ENCODE measurements at places on chromosomes 1 and 21.

GRCh38 chr1:148158341-148159003 is 6.4 kb upstream of the NBPF11 start:
- DNase-seq, result no peak

- no peak for DNase-seq
Observed at GRCh38 chr1:64839261-64839660, 94.4 kb downstream of the RAVER2 start.

DNA sequence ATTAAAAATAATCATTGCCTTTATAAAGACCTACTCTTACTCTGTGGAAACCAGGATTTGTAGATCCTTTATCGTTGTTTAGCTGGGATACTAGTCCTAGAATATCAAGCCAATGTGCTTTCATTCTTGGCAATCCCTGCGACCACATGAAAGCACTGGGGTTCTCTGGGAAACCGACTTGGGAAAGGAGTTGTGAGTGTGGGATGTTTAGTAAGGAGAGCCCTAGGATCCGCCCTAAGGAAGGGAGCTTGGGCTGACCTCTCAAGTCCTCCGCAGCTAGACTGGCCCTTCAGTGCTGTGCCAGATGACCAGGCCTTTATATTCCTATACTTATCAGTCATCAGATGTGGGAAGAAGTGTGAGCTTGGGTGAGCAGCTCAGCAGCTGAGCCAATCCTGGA is 5.2 kb upstream of the KRTAP19-8 start:
- no peak for DNase-seq

DNA sequence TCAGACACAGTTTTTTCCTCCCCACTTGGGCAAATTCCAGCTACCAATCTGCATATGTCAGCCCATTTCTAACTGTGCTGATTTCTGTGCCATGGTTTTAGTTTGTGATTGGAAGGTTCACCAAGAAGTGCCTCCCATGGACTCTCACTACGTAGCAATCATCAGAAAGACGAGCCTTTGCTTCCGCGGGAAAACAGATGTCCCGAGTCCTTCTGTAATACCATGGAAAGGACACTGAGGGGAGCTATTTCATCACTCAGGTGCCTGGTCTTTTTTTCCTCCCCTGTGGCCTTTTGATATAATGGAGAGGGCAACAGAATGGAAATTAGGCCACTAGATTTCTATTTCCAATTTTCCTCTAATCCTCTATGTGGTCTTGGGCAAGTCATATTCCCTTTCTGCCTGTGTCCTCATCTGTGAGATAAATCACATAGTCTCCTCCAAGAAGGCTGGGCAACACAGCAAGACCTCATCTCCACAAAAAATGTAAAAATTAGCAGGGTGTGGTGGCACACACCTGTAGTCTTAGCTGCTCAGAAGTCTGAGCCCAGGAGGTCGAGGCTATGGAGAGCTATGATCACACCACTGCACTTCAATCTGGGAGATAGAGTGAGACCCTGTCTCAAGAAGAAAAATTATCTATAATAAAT is 24.8 kb downstream of the LEMD1 start:
- DNase-seq, result no peak

DNA sequence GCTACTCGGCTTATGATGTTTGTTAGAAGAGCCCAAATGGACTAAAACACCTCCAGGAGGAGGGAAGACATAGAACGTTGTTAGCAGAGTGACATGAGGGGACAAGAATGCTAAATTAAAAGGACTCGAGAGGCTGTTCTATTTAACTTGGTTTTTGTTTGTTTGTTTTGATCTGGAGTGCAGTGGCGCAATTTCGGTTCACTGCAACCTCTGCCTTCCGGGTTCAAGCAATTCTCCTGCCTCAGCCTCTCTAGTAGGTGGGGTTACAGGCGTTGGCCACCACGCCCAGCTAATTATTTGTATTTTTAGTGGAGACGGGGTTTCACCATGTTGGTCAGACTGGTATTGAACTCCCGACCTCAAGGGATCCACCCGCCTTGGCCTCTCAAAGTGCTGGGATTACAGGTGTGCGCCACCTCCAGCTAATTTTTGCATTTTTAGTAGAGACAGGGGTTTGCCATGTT is 5.1 kb upstream of the HNRNPU start:
- no peak for DNase-seq

- no peak for DNase-seq
Observed at GRCh38 chr21:41620982-41621381, 113.0 kb upstream of the TMPRSS2 start.

GRCh38 chr1:34929497-34929852 is at the start of gene DLGAP3:
Gene DLGAP3, minus strand, starts transcription at chr1:34929650. Its CDS starts 24,267 bp downstream, at chr1:34905383.
- DNase-seq, result no peak

- no peak for DNase-seq
Observed at GRCh38 chr1:190084552-190084951, 393.1 kb downstream of the BRINP3 start.

DNA sequence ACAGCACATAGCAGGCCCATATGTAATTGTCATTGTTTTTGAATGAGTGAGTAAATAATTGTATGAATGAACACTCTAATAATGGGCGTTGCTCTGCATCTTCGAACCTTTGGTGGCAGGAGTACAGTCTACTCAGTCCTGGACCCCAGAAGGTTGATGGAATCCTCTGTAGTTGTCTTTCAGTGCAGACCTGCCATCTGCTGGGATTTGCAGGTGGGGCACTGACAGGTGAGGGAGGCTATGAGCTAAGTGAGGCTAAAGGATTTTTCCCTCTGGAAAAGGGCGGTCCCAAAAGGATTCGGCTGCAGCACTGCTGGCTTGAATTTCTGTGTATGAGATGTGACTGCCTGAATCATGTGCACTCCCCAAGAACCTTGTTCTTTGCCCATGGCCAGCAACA is 53.4 kb downstream of the PLXNA2 start:
- DNase-seq, result no peak

- no peak for DNase-seq
Observed at GRCh38 chr21:34266351-34266750, 97.5 kb upstream of the KCNE2 start.

- DNase-seq, result no peak
Observed at GRCh38 chr1:47021070-47021469, 2.4 kb upstream of the CYP4X1 start.

GRCh38 chr1:19450811-19451515 is 34.4 kb downstream of the CAPZB start:
- no peak for DNase-seq

DNA sequence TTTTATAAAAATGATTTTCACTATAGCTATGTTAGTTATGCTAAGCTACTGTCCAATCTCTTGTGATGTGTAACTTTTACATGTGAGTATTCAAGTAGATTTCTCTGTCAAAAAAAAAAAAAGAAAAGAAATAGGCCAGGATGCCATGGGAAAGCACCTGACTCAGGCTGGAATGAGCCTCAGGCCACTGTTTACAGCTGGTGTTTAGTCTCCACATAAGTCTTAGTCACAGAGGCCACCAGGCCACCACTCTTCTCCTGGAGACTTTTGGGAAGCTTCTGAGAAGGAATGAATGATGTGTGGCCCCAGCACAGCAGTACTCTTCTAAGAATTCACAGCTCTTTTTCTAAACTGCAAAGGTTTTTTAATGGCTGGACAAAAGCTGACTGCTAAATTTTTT is 48.9 kb downstream of the CHML start:
- no peak for DNase-seq

- no peak for DNase-seq
Observed at GRCh38 chr21:17925899-17926298, 106.7 kb upstream of the C21orf91 start.

- DNase-seq, result no peak
Observed at GRCh38 chr21:41326414-41327080, 9.9 kb downstream of the FAM3B start.

GRCh38 chr1:21651214-21652042 is 17.7 kb downstream of the RAP1GAP start:
- no peak for DNase-seq

GRCh38 chr1:64235181-64235580 is 31.8 kb downstream of the UBE2U start:
- no peak for DNase-seq

DNA sequence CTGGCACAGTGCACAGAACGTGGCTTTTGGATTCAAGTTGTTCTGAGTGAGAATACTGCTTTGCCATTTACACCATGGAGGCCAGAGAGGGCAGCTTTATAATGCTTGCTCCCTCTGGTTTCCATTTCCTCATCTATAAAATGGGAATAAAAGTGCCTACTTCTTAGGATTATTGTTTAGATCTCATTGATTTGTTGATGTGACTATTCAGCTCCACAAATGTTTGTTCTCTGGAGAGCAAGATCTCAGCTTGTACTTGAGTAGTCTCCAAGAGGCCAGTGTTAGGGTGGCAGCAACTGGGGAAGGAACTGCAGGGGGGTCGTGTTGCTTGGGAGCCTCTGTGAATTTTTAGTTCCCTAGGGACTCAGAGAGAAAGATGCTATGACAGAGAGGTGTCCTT is 55.2 kb downstream of the YARS1 start:
- DNase-seq, result no peak

GRCh38 chr1:160830321-160831153 is 32.1 kb downstream of the CD244 start:
- no peak for DNase-seq

DNA sequence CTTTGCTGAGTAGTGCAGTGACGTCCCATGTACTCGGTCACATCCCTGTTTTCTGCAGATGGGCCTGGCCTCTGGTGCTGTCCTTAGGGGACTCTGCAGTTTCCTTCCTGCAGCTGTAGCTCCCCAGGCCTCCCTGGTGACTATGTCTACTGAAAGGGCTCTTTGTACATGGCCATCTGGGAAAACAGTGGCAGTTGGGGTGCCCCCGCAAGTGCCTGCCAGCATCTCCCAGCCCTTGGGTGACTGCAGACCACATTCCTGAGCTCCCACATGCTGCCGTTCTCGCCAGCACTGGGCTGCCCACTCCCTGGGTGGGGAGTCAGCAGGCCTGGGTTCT is 37.5 kb upstream of the KCNA10 start:
- no peak for DNase-seq

DNA sequence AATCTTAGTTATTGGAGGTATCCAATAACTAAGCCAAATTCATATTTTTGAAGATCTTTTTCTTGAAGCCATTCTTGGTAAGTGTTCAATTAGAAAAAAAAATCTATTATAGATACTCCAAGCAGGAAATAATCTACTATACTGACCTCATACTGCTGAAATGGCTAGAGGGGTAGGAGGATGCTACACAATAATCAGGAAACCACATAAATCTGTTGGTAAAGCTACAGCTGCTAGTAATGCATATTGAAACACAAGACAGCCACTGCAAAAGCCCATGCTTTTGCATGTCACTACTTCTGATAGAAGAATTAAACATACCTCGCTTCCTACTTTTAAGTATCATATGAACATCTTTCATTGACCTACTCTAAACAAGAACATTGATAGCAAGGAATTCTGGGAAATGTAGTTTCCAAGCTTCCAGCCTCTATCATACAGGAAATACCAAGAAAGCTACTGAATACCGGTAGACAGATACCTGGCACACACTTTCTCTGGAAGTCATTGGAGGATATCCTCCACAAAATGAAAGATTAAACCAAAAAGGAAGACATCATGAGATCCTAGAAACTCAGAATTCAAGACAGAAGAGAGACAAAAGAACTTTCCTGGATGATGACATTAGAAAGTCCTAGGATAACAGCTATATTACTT is 103.0 kb upstream of the VAV3 start:
- DNase-seq, result no peak

DNA sequence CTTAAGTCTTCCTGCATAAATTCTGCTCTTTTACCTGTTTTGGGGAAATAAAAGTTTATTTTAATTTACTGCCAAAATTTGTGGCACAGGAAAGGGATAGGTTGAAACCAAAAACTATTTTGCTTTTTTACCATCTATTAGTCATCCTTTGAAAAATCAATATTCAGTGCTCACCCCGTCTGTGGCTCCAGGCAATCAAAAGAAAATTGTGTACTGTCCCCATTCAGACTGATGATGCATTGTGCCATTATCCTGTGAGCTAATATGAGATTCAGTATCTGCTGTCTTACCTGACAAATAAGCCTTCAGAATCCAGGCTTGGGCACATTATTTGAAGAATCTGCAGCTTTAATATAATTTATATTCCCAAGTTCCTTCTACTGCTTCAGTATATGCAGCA is 650.7 kb downstream of the KIF26B start:
- no peak for DNase-seq

- DNase-seq, result no peak
Observed at GRCh38 chr1:109061183-109061582, 14.6 kb downstream of the TAF13 start.

DNA sequence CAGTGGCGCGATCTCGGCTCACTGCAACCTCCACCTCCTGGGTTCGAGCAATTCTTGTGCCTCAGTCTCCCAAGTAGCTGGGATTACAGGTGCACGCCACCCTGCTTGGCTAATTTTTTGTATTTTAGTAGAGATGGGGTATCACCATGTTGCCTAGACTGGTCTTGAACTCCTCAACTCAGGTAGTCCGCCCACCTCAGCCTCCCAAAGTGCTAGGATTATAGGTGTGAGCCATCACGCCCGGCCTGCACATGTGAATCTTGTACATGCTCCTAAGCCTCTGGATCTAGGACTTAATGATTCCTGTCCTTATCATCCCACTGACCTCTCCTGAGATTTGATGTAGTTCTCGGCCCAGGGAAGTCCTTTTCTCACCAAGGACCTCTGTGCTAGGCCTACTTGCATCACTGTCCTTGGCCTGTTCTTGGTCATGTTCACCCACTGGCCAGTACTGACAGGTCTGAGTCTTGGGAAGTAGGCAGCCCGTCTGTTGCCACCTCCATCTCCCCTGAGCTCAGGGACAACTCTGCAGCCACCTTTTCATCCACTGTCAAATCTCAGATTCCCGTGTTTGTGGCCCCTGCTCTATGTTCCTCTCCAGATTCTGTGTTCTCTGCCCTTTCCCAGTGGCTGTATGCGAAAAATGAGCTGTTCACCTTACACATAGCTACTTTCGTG is 9.4 kb downstream of the HYI start:
- DNase-seq, result no peak

DNA sequence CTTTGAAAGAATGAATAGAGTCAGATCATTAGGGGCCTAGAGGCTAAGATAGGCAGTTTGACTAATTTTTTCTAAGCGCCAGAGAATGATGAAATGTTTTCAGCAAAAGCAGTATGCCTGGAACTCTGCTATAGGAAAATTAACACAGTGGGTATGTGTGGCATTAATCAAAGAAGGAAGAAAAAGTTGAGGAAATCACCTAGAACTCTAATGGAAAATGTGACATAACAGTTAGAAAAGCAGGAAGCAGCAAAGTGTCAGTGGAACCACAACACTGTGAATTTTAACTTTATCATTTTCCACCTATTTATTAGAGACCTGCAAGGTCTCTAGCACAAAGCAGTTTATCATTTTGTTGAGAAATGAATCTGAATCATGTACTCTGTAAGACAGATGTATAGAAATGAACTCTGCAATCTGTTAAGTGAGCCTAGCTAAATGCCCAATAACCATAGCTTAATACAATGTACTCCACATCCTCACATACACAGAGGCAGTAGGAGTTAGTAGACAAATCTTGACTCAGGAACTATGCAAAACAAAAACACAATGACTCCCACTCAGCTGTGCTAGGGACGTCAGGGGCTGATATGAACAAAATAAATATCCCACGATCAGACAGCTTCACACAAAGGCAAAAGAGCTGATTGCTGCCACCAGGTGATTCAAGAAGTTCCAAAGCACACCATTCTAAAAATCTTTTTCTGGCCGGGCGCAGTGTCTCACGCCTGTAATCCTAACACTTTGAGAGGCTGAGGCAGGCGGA is 500.7 kb upstream of the NFIA start:
- no peak for DNase-seq

- DNase-seq, result no peak
Observed at GRCh38 chr1:10788592-10789006, 7.8 kb downstream of the CASZ1 start.

GRCh38 chr21:44029460-44030087 is 17.5 kb downstream of the TRAPPC10 start:
- no peak for DNase-seq

Measured in cortex of kidney (tissue), 1 donor.